ENCODE measurements at places on chromosomes 11 and 22.

- no peak for DNase-seq
These were observed 586.5 kb upstream of the CNTN5 start for GRCh38 chr11:98434296-98434695.

GRCh38 chr11:2708151-2708581 lies 8.4 kb upstream of the KCNQ1OT1 start:
- DNase-seq, result no peak

GRCh38 chr11:22536071-22536470 lies 89.6 kb downstream of the FANCF start:
- DNase-seq, result no peak

GRCh38 chr11:43447151-43447550 lies 88.4 kb downstream of the TTC17 start:
- DNase-seq, result no peak

- DNase-seq, result no peak
These were observed 2.2 kb upstream of the NEFH start for GRCh38 chr22:29477723-29478318.

GRCh38 chr11:60887556-60887955 lies 18.8 kb downstream of the PRPF19 start:
- peak; percentile 16 for DNase-seq
